Activated naive CD4-positive, alpha-beta T cell treated with anti-CD3 and anti-CD28 coated beads, Interleukin-2, amount 50 U/mL, for 16 hours (primary cell): ENCODE measurements at places on chromosomes 2 and 18.

DNA sequence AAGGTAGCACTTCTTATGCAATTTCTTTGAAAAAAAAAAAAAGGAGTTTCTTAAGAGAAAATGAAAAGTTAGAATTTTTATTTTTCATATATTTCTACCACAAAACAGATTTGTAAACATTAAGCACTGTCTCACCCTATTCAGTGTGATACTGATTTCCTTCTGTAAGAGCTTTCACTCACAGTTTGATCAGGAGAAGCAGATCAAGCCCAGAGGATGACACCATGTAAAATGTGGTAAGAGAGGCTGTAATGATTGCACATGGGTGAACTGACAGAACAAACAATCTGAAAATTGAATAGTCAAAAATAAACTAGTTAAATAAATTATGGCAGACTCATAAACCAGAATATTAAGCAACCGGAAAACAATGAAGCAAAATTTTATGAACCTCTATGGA, 54.5 kb downstream of the MEMO1 start:
- no peak for DNase-seq

DNA sequence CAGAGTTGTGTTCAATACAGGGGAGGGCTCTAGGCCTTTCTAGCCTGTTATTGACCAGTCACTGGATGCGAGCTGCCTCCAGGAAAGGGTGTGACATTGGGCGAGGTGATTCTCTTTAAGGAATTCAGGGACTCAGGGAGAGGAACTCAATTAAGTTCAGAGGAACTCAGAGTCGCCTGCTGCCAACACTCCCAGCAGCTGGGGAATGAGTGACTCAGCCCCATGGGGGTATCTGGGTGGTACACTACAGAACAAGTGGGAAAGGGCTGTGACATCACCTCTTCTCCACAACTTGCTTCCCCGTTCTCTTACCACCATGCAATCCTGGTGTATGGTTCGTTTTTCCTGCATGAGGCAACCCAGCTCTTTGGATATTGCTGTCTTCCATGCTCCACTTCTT, 50.4 kb upstream of the CYRIA start:
- no peak for DNase-seq

GRCh38 chr18:8480506-8481328, 128.5 kb upstream of the RAB12 start:
- no peak for DNase-seq

GRCh38 chr2:45850558-45850957, 199.1 kb downstream of the PRKCE start:
- DNase-seq = no peak

DNA sequence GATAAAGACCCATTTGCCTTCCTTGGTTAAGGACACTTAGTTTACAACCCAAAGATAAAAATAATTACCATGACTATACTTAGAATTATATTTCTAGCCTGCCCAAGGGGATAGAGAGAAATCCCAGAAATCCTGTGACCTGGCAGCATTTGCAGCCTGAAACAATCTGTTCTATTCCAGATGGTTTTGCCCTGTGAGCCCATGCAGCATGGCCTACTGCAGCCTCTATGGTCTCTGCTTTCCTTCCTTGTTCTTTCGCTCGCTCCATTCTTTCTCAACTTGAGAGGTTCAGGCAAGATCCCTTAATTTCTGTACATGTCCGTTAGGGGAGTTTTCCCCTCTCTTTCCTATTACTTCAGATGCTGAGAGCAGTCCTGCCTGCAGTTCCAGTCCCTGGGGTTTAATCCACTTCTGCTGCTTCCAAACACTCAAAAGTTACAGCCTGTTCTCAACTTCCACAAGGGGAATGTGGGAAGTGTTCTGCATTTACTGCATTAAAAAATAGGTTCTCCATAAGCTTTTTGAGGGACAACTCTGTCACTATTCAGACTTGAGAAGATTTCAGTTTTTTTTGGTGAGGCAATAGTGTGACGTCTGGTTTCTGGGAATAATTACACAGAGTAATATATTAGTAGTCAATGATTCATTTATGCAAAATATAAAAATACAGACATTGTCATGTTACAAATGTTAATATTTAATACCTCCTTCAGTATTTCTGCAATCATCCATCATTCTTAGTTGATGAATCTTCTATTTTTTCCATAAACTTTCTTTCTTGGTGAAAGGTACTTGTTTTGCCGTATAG, 80.3 kb downstream of the CDCA7 start:
- DNase-seq = no peak

GRCh38 chr18:49839012-49839411, 25.7 kb upstream of the ACAA2 start:
- DNase-seq = no peak

DNA sequence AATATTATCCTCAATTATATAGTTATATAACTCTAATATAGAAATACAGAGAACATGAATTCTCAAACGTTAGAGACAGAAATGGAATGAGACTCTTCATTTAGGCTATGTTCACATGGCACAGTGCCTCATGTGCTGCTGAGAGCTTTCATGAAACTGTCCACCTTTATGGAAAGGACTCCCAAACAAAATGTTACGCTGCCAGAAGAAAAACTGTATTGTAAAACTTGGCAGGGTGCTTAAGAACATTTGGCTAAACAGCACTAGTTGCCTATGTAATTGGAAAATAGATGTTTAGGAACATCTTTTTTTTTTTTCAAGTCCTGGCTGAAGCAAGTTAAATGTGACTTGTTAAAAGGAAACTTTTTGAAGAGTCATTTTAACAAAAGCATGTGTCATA, 396.0 kb downstream of the ERBB4 start:
- DNase-seq = no peak

GRCh38 chr18:23992089-23992940, 22.2 kb upstream of the TTC39C start:
- no peak for DNase-seq

- DNase-seq = no peak
Observed at GRCh38 chr18:26459340-26459739, 89.0 kb downstream of the KCTD1 start.

GRCh38 chr2:239858179-239858578, 167.0 kb downstream of the NDUFA10 start:
- no peak for DNase-seq

GRCh38 chr2:163341426-163341825, 394.4 kb downstream of the FIGN start:
- no peak for DNase-seq

DNA sequence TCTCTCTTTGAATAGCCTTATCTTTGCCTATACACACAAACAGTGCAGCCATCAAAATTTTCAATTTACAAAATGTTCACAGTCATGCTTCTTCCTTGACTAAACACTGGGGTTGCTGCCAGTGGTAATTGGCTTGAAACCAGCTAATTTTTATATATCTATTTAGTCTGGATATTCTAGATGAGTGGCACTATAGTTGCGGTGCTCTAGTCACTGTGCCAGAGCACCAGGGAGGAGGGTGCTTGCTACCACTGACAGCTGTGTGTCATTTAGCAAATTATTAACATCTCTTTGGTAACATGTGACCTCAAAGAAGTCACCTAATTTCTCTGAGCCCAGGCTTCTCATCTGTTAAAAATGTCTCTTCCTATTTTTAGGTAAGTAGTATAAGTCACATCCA, 130.4 kb downstream of the MEIS1 start:
- DNase-seq = no peak

- DNase-seq = no peak
Observed at GRCh38 chr18:58209326-58209725, 165.3 kb downstream of the NEDD4L start.

GRCh38 chr18:62611453-62612288, 88.8 kb downstream of the ZCCHC2 start:
- DNase-seq = no peak

- no peak for DNase-seq
Observed at GRCh38 chr2:62785216-62785615, 79.7 kb downstream of the EHBP1 start.

GRCh38 chr2:218577482-218578220, 9.0 kb downstream of the CNOT9 start:
- DNase-seq = no peak

- DNase-seq = no peak
Observed at GRCh38 chr18:73647391-73647790, 500.2 kb downstream of the FBXO15 start.

- no peak for DNase-seq
Observed at GRCh38 chr2:174858745-174859144, 94.5 kb upstream of the CHRNA1 start.

DNA sequence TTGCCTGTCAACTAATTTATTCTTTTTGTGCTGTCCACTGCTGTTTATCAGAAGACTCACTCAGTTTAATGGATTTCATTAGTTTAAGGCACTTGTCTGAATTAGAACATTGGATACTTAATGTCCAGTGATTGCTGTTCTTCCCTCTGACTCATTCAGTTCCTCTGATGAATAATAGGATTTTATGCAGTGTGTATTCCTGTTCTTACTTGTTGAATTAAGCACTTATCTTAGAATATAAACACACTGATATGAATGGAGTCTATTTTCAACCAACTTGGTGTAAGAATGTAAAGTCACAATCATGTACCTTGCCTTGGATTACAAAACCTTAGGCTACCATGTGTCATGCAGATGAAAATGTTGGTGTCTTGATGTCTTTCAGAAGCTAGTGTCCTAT, 87.0 kb upstream of the PROKR1 start:
- DNase-seq = no peak

GRCh38 chr2:182890773-182891378, 24.4 kb upstream of the FRZB start:
- DNase-seq = no peak

- DNase-seq = no peak
Observed at GRCh38 chr18:37674570-37674969, 109.0 kb upstream of the CELF4 start.

- no peak for DNase-seq
Observed at GRCh38 chr18:48867978-48868377, 82.8 kb downstream of the SMAD7 start.

DNA sequence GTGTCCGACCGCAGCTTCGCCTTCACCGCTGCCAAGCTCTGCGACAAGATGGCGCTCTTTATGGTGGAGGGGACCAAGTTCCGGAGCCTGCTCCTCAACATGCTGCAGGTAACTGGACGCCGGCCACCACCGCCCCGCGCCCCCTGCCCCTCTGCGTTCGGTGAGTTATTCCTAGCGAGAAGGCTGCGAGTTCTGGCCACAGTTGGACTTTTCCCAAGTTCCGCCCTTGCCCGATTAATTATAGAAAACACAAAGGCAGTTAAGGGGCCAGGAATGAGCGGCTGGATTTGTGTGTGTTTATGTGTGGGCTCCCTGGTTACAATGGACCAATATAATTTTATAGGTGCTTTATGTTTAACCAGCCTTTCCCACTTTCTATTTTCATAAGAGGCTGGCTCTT, 189.2 kb downstream of the SMAD7 start:
- no peak for DNase-seq

GRCh38 chr18:45567123-45567522, 48.2 kb upstream of the SLC14A2 start:
- no peak for DNase-seq

DNA sequence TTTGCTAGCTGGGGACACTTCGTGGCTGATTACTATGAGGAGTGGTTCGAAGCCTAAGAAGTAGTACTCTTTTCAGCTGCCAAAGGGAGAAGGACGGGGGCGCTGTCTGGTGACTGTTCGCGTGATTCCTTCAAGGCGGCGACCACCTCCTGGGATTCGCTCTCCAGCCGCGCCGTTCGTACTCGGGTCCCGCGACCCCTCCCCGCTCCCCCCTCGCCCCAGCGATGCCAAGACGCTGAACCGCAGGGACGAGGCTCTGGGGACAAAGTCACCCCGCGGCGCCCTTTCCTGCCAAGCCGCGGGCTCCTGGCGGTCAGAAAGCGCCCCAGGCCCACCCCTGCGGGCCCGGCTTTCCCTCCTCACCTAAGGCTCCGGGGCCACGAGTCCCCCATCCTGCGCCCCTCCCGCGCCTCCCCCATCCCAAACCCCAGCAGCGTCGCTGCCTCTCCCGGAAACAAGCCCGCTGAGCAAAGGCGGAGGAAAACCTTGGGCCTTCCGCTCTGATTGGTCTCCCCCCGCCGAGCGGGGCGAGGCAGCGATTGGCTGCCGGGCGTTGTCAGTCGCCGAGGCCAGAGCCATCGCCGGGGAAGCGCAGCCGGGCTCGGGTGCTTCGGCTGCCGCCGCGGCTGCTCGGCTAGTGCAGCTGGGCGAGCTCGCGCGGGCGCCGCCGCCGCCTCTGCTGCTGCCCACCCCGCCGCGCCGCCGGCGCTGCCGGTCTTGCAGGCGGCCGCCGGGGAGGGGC, 404.3 kb downstream of the XIRP2 start:
- peak; percentile 48 for DNase-seq

DNA sequence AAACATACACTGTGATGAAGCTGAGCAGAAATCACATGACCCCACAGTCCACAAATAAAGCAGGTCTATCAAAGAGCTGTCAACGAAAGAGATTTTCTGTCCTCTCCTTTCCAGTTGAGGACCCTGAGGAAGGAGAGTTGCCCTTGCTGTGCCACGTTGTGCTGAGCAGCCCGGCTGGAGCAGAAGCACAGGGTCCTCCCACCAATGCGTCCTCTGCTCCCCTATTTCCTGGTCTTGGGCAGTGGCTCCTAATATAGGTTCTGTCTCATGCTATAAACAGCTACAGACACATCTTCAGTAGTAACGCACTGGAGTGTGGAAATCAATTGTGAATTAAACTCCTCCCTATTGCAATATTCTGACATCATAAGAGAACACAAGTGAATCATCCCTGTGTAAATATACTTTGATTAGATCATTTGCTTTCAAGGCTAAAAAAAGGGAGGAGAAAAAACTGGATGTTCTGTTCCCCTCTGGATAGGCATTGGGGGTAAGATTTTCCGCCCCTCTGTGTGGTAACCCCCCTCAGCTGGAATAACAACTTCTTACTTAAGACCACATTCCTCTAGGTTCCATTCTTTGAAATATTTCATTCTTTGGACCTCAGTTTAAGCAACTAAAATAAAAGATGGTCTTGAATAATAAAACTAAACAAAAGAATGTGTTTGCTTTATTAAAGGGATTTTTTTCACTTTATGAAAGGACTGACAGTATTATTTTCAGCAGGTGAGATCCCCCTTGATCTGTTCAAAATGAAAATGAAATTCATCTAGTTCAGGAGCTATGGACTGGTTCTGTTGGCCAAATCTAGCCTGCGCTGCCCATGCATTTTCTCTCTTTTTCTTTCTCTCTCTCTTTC, 8.3 kb upstream of the RHOB start:
- no peak for DNase-seq

DNA sequence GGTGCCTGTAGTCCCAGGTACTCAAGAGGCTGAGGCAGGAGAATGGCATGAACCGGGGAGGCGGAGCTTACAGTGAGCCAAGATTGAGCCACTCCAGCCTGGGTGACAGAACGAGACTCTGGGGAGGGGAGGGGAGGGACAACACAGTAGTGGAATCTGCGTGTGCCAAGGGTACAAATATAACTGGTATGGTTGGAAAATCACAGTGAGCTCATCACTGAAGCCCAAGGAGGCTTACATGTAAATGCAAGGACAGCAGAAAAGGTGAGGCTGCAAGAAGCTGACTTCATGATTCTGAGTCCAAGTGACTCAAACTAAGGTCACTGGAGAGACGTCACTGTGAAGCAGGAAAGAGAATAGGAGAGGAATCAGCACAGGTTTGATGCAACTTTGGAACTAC, 9.2 kb downstream of the SEPTIN10 start:
- DNase-seq = no peak

GRCh38 chr18:38312532-38312931, 746.9 kb upstream of the CELF4 start:
- no peak for DNase-seq
